ENCODE measurements at places on chromosomes 2 and 18.

DNA sequence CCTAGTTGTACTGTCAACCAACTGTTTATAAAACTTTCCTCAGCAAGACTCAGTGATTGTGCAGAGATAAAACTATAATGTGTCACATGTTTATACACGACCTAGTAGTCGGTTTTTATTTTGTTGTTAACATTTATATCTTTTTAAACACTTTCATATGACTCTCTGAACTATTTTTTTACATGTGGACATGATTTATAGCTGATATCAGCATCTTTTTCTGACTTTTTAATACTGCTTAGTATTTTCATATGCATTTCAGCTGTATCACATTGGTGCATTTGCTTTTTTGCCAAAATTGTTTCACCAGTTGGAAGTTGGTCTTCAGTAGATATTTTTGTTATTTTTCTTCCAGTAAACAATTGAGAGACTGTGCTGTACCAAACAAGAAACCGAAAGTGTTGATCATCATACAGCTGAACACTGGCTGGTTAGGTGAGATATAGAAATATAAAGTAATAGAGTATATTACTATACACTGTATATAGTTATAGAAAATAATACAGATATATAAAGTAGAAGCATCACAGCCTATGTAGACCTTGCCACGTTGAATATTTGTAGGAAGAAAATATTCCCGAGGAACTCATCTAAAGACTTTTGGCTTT is 154.2 kb downstream of the KCTD1 start:
- DNase-seq, result no peak

GRCh38 chr2:5530011-5530696 is 162.0 kb upstream of the SOX11 start:
- DNase-seq, result no peak

- DNase-seq, result no peak
Observed at GRCh38 chr2:117067900-117068299, 746.6 kb upstream of the DDX18 start.

- DNase-seq, result no peak
Observed at GRCh38 chr2:226142463-226142862, 657.2 kb downstream of the IRS1 start.

DNA sequence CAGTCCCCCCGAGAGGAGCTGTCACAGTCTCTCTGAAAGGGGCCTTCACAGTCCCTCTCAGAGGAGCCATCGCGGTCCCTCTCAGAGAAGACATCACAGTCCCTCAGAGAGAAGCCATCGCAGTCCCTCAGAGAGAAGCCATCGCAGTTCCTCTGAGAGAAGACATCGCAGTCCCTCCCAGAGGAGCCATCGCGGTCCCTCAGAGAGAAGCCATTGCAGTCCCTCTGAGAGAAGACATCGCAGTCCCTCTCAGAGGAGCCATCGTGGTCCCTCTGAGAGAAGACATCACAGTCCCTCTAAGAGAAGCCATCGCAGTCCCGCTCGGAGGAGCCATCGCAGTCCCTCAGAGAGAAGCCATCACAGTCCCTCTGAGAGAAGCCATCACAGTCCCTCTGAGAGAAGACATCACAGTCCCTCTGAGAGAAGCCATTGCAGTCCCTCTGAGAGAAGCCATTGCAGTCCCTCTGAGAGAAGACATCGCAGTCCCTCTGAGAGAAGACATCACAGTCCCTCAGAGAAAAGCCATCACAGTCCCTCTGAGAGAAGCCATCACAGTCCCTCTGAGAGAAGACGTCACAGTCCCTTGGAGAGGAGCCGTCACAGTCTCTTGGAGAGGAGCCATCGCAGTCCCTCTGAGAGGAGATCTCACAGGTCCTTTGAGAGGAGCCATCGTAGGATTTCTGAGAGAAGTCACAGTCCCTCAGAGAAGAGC is 1.3 kb upstream of the ZNF512 start:
- DNase-seq, result no peak

- no peak for DNase-seq
Observed at GRCh38 chr2:234565201-234565600, 68.3 kb upstream of the ARL4C start.

DNA sequence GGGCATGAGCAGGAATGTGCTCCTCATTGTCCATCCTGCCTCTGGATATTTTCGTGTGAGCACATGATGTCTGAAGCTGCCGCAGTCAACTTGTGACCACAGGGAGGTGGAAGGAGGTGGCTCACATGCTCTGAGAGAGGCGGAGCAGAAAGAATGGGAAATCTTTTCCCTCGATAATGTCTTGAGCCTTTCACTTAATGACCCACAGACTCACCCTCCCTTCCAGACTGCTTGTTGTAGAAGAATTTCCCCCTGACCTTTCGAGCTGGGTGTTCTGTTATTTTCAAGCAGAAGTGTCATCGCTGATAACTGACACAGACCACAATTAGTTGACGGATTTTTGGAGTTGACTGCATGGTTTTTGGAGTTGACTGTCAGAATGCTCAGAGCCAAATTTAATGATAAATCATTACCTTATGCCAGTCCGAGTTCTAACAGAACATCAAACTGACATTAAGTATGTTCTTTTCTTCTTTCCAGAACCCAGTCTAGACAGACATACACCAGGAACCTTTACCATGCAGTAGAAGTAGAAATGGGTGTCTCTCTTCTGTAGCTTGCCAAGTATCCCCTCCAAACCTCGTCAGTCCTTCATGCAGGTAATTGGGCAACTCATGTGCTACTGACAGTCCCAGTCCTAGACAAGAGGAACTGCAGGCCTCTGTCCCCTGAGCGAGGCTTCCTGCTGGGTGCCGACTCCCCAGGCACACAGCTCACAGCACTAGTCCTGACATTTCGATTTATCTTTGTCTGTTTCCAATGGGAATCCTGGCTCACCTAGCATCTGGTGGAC is 29.4 kb upstream of the RTTN start:
- peak; percentile 51 for DNase-seq

DNA sequence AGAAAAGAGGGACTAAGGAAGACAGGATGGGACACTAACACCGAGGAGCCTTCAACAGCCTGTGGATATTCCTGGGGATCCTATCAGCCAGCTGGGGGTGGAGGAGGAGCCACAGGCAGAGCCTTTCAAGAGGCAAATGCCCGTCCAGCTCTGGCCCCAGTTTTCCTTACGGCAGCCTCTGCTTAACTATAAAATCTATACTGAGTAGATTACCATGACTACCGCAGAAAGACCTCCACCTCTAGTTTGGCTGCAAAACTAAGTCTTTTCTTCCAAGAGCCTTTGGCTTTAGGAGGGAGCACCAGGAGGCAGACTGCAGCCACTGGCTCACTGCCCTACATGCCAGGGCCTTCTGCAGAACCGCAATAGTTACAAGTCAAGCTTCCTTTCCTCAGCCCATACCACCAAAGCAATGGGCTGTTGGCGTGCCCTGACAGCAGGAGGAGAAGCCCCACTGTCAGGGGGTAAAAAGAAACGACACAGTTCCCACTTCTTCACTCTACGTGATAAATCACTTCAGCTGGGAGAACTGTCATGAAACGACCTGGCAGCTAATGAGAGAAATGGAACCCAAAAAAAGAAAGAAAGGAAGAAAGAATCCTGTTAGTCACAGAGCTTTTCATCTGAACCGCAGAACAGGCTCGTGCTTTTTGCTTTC is 25.1 kb upstream of the CREB1 start:
- DNase-seq, result peak; percentile 26

GRCh38 chr2:106116248-106116647 is 77.9 kb downstream of the UXS1 start:
- DNase-seq, result no peak

DNA sequence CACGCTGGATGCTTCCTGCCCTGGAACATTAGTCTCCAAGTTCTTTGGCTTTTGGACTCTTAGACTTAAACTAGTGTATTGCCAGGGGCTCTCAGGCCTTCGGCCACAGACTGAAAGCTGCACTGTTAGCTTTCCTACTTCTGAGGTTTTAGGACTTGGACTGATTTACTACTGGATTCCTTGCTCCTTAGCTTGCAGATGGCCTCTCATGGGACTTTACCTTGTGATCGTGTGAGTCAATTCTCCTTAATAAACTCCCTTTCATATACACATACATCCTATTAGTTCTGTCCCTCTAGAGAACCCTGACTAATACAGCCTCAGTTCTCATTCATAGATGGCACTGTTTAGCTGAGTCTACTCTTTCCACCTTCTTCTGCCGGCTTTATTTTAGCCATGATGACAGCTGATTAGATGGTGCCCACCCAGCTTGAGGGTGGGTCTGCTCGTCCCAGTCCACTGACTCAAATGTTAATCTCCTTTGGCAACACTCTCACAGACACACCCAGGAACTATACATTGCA is 389.1 kb downstream of the NYAP2 start:
- no peak for DNase-seq

GRCh38 chr2:238974501-238975166 is 126.7 kb downstream of the TWIST2 start:
- peak; percentile 81 for DNase-seq

GRCh38 chr2:127637236-127637630 is 8.7 kb upstream of the GPR17 start:
- no peak for DNase-seq

- no peak for DNase-seq
Observed at GRCh38 chr18:13603304-13604019, 122.9 kb downstream of the FAM210A start.

- DNase-seq, result no peak
Observed at GRCh38 chr2:16546128-16546754, 119.4 kb downstream of the CYRIA start.

- DNase-seq, result no peak
Observed at GRCh38 chr2:238225911-238226697, 13.7 kb downstream of the HES6 start.

DNA sequence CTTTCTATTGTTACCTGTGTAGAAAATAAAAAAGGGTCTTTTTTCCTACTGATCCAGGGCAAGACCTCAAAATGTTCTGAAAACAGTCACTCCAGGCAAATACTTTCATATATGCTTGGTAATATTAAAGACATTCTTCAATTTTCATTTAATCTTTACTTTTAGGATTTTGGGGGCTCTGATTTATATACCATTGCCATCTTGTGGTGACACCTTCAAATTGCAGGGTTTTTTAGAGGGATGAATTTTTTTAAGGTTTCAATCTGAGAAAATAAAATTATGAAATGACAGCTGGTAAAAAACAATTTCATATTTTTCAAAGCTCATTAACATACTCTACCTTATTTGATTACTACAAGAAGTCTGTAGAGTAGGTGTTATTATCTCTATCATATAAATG is 26.8 kb downstream of the MAPK4 start:
- DNase-seq, result no peak

DNA sequence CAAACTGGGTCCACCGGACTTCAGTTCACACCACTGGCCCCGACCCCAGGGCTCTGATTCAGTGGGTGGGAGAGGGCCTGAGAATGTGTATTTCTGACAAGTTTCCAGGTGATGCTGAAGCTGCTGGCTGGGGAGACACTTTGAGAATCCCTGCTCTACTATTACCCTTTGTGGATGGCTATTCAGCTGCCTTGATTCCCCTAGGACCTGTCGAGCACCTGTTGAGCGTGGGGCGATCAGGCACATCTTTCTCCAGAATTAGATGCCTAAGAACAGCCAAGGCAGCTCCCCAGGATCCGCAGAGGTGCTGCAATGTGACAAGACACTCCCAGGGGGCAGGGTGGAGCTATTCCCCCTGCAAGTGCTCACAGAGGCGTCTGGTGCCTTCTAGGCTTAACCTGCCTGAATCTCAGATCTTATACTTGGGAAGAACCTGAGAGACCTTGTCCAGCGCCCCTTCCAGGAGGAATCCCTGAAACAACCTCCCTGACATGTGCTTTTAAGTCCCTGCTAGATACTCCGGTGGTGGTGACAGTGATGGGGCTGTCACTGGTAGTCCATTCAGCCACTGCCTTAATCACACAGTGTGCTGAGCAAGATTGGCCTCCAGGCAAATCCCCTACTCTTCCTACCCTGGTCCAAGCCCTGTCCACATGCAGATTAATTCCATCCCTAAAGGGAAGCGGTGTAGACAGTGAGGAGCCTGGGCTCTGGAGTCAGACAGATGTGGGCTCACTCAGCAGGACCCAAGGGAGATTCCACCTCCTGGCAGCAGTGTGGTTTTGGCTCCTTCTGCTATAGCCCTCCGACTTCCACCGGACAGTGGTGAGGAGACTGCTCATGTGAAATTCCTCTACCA is 43.4 kb upstream of the OTOF start:
- DNase-seq, result peak; percentile 40

DNA sequence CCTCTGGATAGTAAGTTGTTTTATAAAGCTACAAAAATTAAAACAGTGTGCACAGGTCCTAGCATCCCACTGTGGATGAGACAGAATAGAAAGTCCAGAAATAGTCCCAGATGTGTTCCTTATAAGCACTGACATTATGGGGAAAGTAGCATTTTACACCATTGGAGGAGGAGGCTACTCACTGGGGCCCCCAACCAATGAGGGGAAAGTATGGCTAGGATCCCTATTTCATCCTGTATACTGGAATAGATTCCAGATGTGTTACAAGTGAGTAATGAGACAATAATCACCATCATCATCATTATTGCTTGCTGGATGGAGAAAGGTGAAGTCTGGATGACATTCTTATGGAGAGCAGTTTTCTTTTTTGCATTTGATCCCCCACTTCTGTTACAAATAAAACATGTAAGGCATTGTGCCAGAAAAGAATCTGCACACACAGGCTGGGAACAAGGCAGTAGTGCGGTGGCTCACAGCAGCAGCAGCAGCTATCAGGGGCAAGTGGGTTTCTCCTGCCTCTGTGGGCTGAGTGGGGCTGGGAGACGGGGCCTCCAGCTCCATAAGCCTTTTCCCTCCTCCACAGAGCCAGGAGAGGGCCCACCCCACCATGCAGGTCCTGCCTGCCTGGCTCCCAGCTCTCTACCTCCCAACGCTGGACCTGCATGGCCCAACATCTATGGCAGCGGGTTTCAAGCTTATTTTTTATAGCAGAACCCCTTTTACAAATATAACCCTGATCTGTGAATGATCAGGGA is 5.0 kb downstream of the ARID5A start:
- no peak for DNase-seq

DNA sequence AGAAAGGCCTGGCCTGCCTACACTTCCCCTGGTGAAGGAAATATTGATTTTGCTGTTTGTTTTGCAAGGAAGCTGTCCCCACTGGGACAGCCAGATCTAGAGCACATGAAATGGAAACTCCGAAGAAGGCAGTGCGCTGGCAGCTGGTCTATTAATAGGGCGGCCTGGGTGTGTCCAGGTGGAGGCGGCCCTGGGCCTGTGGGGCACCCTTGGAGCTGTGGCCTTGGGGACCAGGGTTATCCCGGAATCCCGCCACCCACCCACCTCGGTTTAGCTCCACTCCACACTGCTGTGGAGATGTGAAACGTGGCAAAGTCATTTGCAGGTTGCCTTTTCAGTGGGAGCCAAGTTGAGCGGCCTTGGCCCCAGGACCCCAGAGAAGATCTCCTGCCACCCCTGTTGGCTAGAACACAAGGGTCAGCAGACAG is 204.3 kb downstream of the KLHL29 start:
- DNase-seq, result no peak

GRCh38 chr2:217797165-217797564 is 205.6 kb downstream of the TNS1 start:
- DNase-seq, result peak; percentile 7

- no peak for DNase-seq
Observed at GRCh38 chr18:30999186-30999585, 43.4 kb downstream of the DSC3 start.

GRCh38 chr2:73009177-73009839 is 62.2 kb downstream of the SFXN5 start:
- DNase-seq, result no peak

Measured in hepatic stellate cell (primary cell).